Endodermal cell (in vitro differentiated cells): ENCODE measurements at places on chromosomes 1 and 21. TPM values are rescaled to one million over a fixed set of nuclear protein-coding genes. Genes with fewer than 3 reads are reported as not detected.

DNA sequence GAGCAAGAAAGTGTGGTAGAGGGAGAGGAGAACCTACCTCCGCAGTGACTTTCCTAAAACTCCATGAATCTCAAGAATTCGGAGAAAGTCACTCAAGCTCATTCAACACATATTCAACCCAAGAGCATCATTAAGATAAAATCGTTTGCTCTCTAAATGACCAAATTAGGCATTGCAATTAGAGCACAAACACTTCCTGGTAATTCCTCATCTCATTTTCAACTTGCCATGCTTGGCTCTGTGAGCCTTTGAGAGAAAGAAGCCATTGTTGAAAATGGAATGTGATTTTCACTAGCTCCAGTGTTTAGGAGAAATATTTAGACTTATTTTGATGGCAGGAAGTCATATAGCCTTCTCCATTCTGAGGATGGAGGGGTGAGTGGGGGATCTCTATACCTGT is 52.5 kb downstream of the KAZN start:
- no peaks in the 10 kb centered on the region for H3K36me3 ChIP-seq
- H3K4me1 ChIP-seq = peaks cover 24% of the 10 kb centered on the region
- no peaks in the 10 kb centered on the region for H3K27me3 ChIP-seq
- no peak overlapping the region for H3K27ac ChIP-seq

DNA sequence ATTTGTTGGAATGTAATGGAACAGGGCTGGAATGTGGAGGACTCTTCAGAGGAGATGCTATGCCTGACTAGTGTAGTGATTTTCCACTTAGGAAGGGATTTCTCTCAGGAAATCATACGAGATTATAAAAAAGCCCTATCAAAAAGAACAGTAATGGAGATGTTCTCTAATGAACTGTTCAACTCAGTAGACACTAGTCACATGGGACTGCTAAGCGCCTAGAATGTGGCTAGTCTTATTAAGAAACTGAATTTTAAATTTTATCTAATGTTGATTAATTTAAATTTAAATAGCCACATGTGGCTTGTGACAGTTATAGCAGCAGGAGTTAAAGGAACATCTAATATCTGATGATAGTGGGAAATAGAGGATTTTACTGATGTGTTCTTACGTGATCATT is 94.0 kb downstream of the SLC35F3 start:
- no peak overlapping the region for H3K27ac ChIP-seq
- no peak overlapping the region for H3K4me3 ChIP-seq
- DNase-seq = no peak
- H3K27me3 ChIP-seq = no peaks in the 10 kb centered on the region
- no peaks in the 10 kb centered on the region for H3K36me3 ChIP-seq
- peaks cover 11% of the 10 kb centered on the region for H3K4me1 ChIP-seq

DNA sequence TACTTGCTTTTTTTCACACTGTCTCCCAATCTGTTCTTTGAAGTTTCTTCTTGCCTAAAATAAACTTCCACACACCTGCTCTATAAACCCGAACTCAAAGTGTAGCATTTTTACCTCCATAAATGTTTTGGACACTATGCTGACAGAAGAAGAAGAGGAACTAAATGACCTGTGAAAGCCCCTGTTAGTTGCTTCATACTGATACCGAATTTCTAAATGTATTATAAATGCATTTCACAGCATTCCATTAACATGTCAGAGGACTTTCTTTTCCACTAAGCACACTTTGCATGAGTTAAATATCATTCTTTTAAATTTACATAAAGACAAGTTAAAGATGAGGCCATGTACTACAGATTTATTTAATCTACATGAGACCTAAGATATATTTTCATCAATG is 281.0 kb downstream of the SMYD3 start:
- no peak for DNase-seq
- H3K4me1 ChIP-seq = no peaks in the 10 kb centered on the region
- H3K36me3 ChIP-seq = no peaks in the 10 kb centered on the region
- no peak overlapping the region for H3K27ac ChIP-seq

- H3K4me1 ChIP-seq = no peaks in the 10 kb centered on the region
- no peaks in the 10 kb centered on the region for H3K27me3 ChIP-seq
- no peaks in the 10 kb centered on the region for H3K36me3 ChIP-seq
Measured at GRCh38 chr1:52157582-52157981, 15.7 kb downstream of the ZFYVE9 start.

GRCh38 chr1:201538612-201539551 is at the start of gene NAV1:
NAV1 (plus strand) TSS chr1:201539127; CDS start chr1:201622885, 83,758 bp downstream.
- no peaks in the 10 kb centered on the region for H3K36me3 ChIP-seq
- no peaks in the 10 kb centered on the region for H3K4me1 ChIP-seq
- H3K27me3 ChIP-seq = peaks cover 36% of the 10 kb centered on the region
- H3K4me3 ChIP-seq = peak within 1 kb of the TSS; percentile 88
- H3K27ac ChIP-seq = peak within 1 kb of the TSS; percentile 64

- no peak overlapping the region for H3K27ac ChIP-seq
- DNase-seq = no peak
- no peak overlapping the region for H3K4me3 ChIP-seq
- H3K4me1 ChIP-seq = no peaks in the 10 kb centered on the region
- H3K36me3 ChIP-seq = no peaks in the 10 kb centered on the region
Measured at GRCh38 chr1:67058761-67059160, 4.8 kb upstream of the SLC35D1 start.

- H3K27me3 ChIP-seq = no peaks in the 10 kb centered on the region
- H3K27ac ChIP-seq = no peak overlapping the region
- H3K4me3 ChIP-seq = no peak overlapping the region
- DNase-seq = no peak
- H3K36me3 ChIP-seq = peaks cover 60% of the 10 kb centered on the region
- peaks cover 3% of the 10 kb centered on the region for H3K4me1 ChIP-seq
Measured at GRCh38 chr1:93463960-93464359, 16.0 kb downstream of the FNBP1L start.

- H3K27me3 ChIP-seq = peaks cover 90% of the 10 kb centered on the region
- H3K4me1 ChIP-seq = no peaks in the 10 kb centered on the region
- H3K36me3 ChIP-seq = no peaks in the 10 kb centered on the region
Measured at GRCh38 chr1:39637361-39637760, 2.1 kb downstream of the HEYL start.

DNA sequence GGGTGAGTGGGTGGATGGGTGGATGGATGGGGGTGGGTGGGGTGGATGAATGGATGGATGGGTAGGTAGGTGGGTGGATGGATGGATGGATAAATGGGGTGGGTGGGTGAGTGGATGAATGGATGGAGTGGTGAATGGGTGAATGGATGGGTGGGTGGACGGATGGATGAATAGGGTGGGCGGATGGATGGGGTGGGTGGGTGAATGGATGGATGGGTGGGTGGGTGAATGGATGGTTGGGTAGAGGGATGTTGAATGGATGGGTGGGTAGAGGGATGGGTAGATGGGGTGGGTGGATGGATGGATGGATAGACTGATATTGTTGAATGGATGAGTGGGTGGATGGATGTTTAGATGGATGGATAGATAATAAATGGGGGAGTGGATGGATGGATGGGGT is 26.9 kb upstream of the CCDC27 start:
- H3K27me3 ChIP-seq = no peaks in the 10 kb centered on the region
- H3K4me1 ChIP-seq = no peaks in the 10 kb centered on the region
- no peak overlapping the region for H3K4me3 ChIP-seq
- no peak overlapping the region for H3K27ac ChIP-seq

- no peaks in the 10 kb centered on the region for H3K4me1 ChIP-seq
- H3K36me3 ChIP-seq = no peaks in the 10 kb centered on the region
- H3K27me3 ChIP-seq = no peaks in the 10 kb centered on the region
- no peak for DNase-seq
- H3K27ac ChIP-seq = no peak overlapping the region
- H3K4me3 ChIP-seq = no peak overlapping the region
Measured at GRCh38 chr1:185742403-185742802, 8.2 kb downstream of the HMCN1 start.

DNA sequence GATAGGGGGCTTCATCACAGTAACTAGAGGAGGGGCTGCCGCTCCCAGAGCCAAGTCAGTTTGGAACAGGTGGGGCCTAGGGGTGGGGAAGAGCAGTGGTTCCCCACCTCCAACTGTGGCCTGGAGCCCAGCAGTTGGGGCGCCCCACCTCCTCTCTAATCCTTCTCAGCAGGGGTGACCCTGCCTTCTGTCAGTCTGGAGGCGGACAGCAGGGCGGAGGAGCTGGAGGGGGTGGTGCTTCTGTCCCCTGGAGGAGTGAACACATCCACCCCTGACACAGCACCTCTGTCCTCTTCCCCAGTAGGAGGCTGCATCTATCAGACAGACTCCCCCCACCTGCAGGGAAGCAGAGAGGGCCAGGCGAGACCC is 73.8 kb downstream of the MRPL37 start:
- peaks cover 77% of the 10 kb centered on the region for H3K36me3 ChIP-seq
- H3K4me1 ChIP-seq = peaks cover 36% of the 10 kb centered on the region
- DNase-seq = peak; percentile 84
- no peak overlapping the region for H3K4me3 ChIP-seq

GRCh38 chr1:37493336-37494098 is 19.1 kb downstream of the ZC3H12A start:
- H3K27me3 ChIP-seq = no peaks in the 10 kb centered on the region
- no peak overlapping the region for H3K27ac ChIP-seq
- no peak for DNase-seq
- no peaks in the 10 kb centered on the region for H3K4me1 ChIP-seq

GRCh38 chr1:201224666-201225370 is 34.2 kb downstream of the IGFN1 start:
- no peaks in the 10 kb centered on the region for H3K4me1 ChIP-seq
- H3K4me3 ChIP-seq = no peak overlapping the region
- DNase-seq = peak; percentile 17
- no peaks in the 10 kb centered on the region for H3K27me3 ChIP-seq

GRCh38 chr1:217660353-217661062 is 29.4 kb downstream of the SPATA17 start:
- no peak overlapping the region for H3K4me3 ChIP-seq
- no peaks in the 10 kb centered on the region for H3K36me3 ChIP-seq
- no peak overlapping the region for H3K27ac ChIP-seq
- H3K27me3 ChIP-seq = no peaks in the 10 kb centered on the region
- DNase-seq = no peak
- H3K4me1 ChIP-seq = no peaks in the 10 kb centered on the region

DNA sequence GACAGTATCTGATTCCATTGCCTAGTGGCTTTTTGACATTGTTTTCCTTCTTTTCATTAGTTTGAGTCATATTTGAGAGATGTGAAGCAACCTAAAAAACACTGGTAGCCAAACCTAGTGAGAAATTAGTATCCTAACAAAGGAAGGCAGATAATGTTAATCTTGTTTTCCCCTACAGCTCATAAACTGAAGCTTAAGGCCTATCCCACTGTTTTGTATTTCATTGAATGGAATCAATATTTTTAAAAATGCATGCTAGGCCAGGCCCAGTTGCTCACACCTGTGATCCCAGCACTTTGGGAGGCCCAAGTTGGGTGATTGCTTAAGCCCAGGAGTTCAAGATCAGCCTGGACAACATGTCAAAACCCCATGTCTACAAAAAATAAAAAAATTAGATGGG is 1.2 kb downstream of the CR1L start:
- H3K27ac ChIP-seq = no peak overlapping the region
- H3K4me3 ChIP-seq = no peak overlapping the region
- peaks cover 10% of the 10 kb centered on the region for H3K4me1 ChIP-seq
- no peaks in the 10 kb centered on the region for H3K27me3 ChIP-seq
- H3K36me3 ChIP-seq = no peaks in the 10 kb centered on the region

DNA sequence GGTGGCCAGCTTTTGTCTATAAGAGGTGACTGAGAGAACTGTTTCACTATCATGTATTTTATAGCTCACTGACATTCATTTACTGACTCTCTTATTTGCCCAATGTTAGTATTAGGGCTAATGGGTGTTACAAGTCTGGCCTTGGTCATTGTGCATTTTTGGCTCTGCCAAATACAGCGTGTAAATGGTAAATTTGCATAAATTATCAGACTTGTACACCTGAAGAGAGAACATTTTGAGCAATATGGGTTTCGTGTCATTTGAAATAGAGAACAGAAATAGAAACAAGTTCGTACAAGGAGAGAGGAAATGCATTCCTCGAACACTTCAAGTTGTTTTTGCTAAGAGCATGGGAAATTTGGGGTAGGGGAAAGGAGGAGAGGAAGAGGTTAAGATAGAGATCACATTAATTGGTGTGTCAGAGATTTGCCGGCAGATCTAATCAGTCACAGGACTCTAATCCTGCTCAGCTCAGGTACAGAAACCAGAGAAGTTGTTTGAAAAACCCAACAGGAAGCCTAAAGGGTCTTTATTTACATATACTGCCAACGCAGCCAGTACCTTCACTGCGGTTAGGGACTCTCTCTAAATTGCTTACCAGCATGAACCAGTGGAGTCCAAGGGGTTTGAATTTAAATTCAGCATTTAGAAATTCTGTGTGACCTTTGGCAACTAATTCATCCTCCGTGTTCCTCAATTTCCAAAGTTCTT is 261.5 kb downstream of the GPATCH2 start:
- no peaks in the 10 kb centered on the region for H3K36me3 ChIP-seq
- no peaks in the 10 kb centered on the region for H3K4me1 ChIP-seq
- peaks cover 15% of the 10 kb centered on the region for H3K27me3 ChIP-seq
- no peak overlapping the region for H3K4me3 ChIP-seq

DNA sequence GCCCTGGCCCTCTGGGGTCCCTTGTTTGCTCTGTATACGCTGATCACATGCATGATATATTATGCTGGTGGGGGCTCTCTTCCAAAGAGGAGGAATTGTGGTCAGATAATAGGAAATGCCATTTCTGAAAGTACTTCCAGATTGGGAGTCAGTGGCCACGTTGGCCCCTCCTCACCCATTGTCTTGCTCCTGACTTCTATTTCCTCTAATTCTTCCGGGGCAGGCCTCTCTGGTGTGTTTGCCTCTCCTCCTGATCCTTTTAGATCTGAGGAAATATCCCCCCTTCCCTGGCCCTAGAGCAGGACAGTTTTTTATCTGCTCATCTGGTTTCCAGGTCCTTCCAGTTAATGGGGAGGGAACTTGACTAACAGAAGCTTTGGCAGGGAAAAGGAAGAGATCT is 2.9 kb downstream of the VANGL2 start:
- peak; percentile 60 for DNase-seq
- H3K36me3 ChIP-seq = peaks cover 7% of the 10 kb centered on the region
- H3K4me1 ChIP-seq = peaks cover 5% of the 10 kb centered on the region
- peak overlapping the region; percentile 19 for H3K27ac ChIP-seq
- no peaks in the 10 kb centered on the region for H3K27me3 ChIP-seq

DNA sequence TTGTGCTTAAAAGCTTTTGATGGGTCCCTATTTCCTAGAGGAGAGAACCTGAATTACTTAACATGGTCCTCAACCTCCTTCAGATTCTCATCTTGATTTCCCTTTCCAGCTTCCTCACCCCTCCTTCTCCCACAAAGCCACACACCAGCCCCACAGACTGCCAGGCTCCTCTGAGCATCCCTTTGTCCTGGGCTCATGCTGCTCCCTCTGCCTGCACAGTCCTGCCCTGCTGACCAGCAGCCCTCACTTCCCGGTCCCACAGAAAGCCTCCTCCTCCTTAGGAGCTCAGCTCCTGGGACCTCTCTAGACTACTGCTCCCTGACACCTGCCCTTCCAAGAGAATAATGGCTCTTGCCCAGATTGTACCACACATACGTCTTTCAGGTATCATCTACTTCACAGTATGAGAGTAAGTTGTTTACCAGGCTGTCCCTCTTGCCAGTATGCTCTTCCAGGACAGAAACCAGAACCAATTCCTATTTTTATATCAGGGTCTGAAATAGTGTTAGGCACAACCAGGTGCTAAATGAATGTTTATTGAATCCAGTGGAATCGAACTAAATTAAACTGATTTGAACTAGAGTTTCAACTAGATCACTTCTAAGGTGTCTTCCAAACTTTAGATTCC is 373.4 kb downstream of the LMX1A start:
- H3K36me3 ChIP-seq = no peaks in the 10 kb centered on the region
- H3K4me3 ChIP-seq = no peak overlapping the region
- peaks cover 5% of the 10 kb centered on the region for H3K4me1 ChIP-seq
- peaks cover 13% of the 10 kb centered on the region for H3K27me3 ChIP-seq

Gene BRINP3
- total RNA-seq = not detected in 2 replicates

Gene TIAM1
- total RNA-seq = 20.6 to 33.0 TPM (median 29.4 TPM) in 3 replicates

Gene MYCL
- 39.5 to 68.9 TPM (median 39.7 TPM) in 3 replicates for total RNA-seq

Gene C1orf94
- total RNA-seq = 0.17 to 0.29 TPM in 2 of 3 replicates, not detected in the other

Gene MAP3K21
- 8.7 and 9.4 TPM in 2 replicates for total RNA-seq
